Subcutaneous preadipocyte (primary cell): ENCODE measurements at places on chromosomes 7 and 10. TPM values are rescaled to one million over a fixed set of nuclear protein-coding genes. Genes with fewer than 3 reads are reported as not detected.

Gene NACAD
- 0.73 and 0.78 TPM in 2 replicates for total RNA-seq

Gene TRRAP
- total RNA-seq, result 14.3 and 19.0 TPM in 2 replicates

Gene LDB3
- under 0.01 TPM in 2 replicates for total RNA-seq

Gene CLRN3
- not detected in 2 replicates for total RNA-seq

Gene GHRHR
- not detected in 2 replicates for total RNA-seq

Gene TMEM130
- not detected in 2 replicates for total RNA-seq

Gene ENO4
- under 0.01 TPM in 1 of 2 replicates, not detected in the other for total RNA-seq

Gene ANKRD1
- 0.20 TPM in 1 of 2 replicates, not detected in the other for total RNA-seq

Gene MPP7
- under 0.01 TPM in 2 replicates for total RNA-seq

Gene SH3PXD2A
- 17.6 and 21.9 TPM in 2 replicates for total RNA-seq

Gene NPTX2
- under 0.01 and 0.98 TPM in 2 replicates for total RNA-seq

Gene C10orf71
- total RNA-seq, result not detected in 2 replicates

Gene INHBA
- 1.5 and 2.5 TPM in 2 replicates for total RNA-seq

Gene GRID1
- total RNA-seq, result 0.37 TPM in 1 of 2 replicates, not detected in the other

Gene PNLIP
- total RNA-seq, result not detected in 2 replicates

Gene TMEM139
- not detected in 2 replicates for total RNA-seq

Gene LRMDA
- 3.1 and 10.7 TPM in 2 replicates for total RNA-seq
